ENCODE measurements at places on chromosomes 1 and 21.

DNA sequence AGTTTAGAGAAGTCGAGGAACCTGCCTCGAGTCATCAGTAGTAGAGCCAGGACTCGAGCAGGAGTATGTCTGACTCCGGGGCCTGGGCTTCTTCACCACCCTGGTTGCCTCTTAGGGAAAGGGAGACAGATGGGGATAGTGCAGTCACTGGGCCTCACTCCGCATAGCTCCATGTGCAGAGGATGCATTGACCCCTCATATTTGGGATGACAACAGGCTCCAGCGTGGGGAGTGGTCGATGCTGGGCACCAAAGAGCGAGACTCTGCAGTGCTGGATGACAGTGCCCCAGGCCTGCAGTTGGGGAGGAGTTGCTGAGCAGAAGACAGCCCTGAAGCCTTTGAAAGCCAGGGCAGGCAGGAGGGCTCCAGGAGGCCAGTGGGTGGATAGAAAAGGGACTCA is 20.8 kb upstream of the TENT5C start:
- no peaks in the 10 kb centered on the region for H3K4me1 ChIP-seq
- H3K36me3 ChIP-seq, result no peaks in the 10 kb centered on the region
- no peak overlapping the region for H3K4me3 ChIP-seq
- no peak for DNase-seq

GRCh38 chr1:218209351-218209861 is 75.7 kb upstream of the RRP15 start:
- H3K36me3 ChIP-seq, result no peaks in the 10 kb centered on the region
- H3K27me3 ChIP-seq, result no peaks in the 10 kb centered on the region
- no peak overlapping the region for H3K27ac ChIP-seq
- DNase-seq, result no peak
- no peak overlapping the region for H3K4me3 ChIP-seq

DNA sequence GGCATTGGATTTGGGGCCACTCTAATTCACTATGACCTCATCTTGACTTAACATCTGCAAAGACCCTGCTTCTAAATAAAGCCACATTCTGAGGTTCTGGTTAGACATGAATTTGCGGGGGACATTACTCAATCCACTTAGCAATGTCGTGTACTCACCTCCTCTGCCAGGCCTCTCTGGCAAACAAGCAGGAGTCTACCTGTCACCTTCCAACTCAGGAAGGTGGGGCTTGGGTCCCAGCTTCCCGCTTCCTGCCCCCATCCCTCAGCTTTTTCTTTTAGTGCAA is 177.8 kb downstream of the PSMG1 start:
- H3K4me1 ChIP-seq, result no peaks in the 10 kb centered on the region
- no peaks in the 10 kb centered on the region for H3K27me3 ChIP-seq
- H3K27ac ChIP-seq, result peak overlapping the region; percentile 67
- no peaks in the 10 kb centered on the region for H3K36me3 ChIP-seq
- no peak for DNase-seq

DNA sequence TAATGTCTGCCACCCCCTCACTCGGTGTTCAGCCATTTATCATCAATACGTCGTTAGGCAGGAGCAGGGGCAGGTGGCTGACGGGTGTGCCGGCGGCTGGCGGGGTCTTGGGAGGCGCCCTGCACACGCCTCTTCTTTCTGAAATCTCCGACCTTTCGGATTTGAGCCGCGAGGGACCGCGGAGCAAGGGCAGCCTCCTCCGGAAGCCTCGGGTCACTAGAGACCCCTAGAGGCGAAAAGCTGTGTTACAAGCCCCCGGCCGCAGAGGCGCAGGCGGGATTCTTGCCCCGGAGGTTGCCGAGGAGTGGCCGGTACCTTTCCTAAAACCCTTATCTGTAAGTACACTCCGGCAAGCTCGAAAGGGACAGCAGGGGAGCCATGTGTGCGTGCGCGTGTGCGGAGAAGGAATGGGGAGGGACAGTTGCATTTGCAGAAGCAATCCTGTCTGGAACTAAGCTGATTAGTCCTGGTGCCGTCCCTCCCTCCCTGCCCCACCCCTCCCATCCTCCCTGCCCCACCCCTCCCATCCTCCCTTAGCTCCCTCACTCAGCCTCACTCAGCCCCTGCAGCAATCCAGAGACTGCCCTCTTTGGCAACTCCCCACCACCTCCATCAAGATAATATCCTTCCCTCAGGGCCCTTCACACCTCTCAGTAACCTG is 11.0 kb downstream of the BRINP2 start:
- peaks cover 21% of the 10 kb centered on the region for H3K27me3 ChIP-seq
- no peaks in the 10 kb centered on the region for H3K36me3 ChIP-seq
- H3K4me3 ChIP-seq, result no peak overlapping the region
- H3K4me1 ChIP-seq, result peaks cover 2% of the 10 kb centered on the region
- peak; percentile 65 for DNase-seq

GRCh38 chr1:32705516-32705915 is 2.9 kb upstream of the SYNC start:
- no peak overlapping the region for H3K27ac ChIP-seq
- DNase-seq, result no peak
- H3K36me3 ChIP-seq, result no peaks in the 10 kb centered on the region
- H3K27me3 ChIP-seq, result no peaks in the 10 kb centered on the region
- no peak overlapping the region for H3K4me3 ChIP-seq

DNA sequence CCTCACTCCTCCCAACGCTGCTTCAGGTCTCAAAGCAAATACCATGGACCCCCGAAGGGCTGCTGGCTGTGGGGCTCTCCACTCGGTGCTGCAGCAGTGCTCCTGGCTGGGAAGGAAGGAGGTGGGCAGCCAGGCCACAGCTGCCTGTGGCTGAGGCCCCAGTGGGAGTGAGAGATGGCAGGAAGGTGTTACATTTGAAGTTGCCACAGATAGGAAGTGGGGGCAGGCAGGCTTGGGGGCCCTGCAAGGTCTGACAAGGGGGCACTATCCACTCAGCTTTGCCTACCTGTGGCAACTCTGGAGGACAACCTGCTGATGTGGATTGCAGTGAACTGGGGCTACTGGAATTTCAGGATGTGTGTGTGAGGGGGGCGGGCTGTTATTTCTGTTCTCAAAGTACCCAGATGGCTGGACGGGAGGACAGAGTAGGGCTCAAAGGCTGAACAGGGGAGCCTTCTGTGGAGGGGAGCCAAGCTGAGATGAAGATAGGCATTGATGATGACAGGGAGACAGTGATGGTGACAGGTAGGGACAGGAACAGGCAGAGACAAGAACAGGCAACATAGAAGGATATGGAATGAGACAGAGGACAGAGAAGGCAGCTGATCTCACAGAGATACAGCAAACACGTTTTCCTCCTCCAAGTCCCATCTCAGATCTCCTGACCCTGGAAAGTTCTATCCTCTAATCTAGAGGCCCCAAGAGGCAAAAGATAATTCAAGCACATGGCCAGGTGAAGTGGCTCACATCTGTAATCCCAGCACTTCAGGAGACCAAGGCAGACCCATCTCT is 1.8 kb downstream of the ZNF683 start:
- H3K4me1 ChIP-seq, result no peaks in the 10 kb centered on the region
- no peaks in the 10 kb centered on the region for H3K36me3 ChIP-seq
- no peaks in the 10 kb centered on the region for H3K27me3 ChIP-seq
- DNase-seq, result no peak
- H3K27ac ChIP-seq, result no peak overlapping the region
- H3K4me3 ChIP-seq, result no peak overlapping the region

DNA sequence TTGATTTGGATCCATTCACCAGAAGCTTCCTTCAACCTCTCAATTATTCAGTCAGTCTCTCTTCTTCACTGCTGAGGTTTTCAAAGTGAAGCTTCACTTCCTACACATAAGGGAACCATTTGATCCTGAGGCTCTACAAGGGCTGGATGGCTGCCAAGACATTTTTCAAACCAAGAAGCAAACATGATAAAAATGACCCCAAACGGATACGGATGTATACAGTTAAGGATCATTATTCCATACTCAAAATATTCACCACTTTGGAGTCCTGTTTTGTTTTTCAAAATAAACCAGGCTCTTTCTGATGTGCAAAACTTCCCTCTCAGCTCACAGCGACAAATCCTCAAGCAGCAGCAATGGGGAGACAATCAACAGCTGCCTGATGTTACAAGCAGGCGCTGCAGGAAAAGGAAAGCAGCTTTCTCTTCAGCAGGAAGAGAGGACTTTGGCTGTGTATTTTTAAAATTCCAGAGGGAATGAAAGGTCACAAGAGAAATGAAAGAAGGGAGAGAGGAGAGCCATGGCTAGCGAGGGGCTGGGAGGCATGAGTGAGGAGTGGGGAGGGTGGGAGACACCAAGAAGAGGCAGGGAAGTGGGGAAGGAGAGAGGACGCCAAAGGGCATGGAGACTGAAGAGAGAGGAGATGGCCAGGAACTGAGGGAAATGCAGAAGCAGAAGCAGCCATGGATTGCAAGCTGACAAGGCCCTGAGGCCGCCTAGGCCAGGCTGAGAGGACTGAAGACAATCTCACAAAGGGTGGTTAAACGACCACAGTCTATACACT is 145.4 kb downstream of the SLC45A1 start:
- H3K4me3 ChIP-seq, result no peak overlapping the region
- peak overlapping the region; percentile 97 for H3K27ac ChIP-seq
- peaks cover 60% of the 10 kb centered on the region for H3K4me1 ChIP-seq

DNA sequence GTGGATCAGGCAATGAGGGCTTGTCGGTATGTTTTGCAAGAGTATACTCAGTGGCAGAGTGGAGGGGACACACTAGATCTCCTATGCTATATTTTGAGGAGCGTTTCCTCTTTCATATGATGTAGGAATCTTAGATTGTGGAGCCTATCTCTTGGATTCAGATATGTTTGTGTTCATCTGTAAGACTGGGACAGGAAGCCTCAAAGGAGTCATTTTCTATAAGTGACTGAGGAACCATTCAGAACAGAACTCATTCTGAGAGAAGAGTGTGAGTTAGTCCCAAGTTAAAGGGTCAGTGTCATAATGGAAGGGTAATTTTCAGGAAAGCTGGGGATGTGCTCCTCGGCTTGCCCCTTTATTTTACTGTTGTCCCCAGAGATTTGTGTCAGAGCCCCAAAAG is 107.7 kb downstream of the PTGS2 start:
- no peak overlapping the region for H3K4me3 ChIP-seq
- no peaks in the 10 kb centered on the region for H3K36me3 ChIP-seq
- H3K4me1 ChIP-seq, result no peaks in the 10 kb centered on the region
- no peaks in the 10 kb centered on the region for H3K27me3 ChIP-seq

Measured in lung (tissue), 17 donors.